Fibroblast of skin of abdomen (primary cell): ENCODE measurements at places on chromosomes 16 and 17.

GRCh38 chr17:43856141-43856540 lies 9.2 kb downstream of the CD300LG start:
- DNase-seq: no peak

- no peak for DNase-seq
These were observed 103.6 kb downstream of the SDR42E1 start for GRCh38 chr16:81907681-81908080.

DNA sequence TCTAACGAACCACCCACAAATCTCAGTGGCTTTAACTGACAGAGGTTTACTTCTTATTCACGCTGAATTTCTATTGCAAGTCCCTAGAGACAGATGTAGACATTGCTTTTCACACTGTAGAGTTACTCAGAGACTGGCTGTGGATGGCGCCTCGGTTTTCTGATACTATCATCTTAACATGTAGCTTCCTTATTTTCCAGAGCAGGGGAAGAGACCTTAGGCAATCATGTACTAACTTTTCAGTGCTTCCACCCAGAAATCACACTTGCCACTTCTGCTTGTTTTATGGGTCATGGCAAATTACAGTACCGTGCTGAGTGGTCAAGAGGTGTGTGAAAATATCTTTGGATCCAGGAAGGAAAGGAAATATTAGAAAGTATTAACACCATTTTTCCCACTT lies 65.4 kb downstream of the MAF start:
- no peak for DNase-seq

- no peak for DNase-seq
These were observed 36.3 kb upstream of the CBX4 start for GRCh38 chr17:79875511-79875910.

DNA sequence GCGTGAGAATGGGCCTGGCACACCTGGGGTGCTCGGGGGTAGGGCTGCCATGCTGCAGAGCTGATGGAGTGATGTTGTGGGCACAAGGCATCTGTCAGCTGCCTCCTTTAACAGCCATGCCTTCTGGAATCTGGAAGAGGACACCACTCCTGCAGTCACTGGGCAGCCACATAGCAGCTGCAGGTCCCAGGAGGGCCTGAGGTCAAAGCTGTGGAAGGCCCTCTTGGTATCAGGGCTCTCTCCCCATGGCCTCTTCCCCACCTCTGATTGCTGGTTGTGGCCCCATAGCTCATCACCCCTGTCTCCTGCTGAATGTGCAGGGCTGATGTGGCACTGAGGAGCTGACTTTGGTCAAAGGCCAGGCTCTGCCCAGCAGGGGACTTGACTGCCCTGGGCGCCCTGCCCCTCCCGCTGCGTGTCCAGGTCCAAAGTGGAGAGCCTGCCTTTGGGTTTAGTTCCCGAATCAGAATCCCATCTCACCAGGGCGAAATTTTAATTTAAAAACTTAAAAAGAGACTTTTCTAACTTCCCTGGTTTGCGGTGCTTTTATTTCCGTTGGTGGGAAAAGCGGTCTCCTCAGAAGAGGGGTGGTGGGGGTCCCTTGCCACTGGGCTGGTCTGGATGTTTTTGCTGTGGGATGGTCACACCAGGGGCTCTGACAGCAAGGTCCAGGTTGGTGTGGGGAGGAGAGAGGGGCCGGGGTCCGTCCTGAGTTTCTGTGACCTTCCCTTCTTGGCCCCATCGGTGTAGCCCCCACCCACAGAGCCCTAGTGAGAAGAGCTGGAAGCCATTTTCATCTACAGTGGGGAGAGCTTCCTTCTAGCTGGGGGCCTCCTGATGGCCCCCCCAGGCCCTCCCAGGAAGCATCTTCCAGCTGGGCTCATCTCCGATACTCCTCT lies 5.9 kb downstream of the UBALD2 start:
- no peak for DNase-seq

DNA sequence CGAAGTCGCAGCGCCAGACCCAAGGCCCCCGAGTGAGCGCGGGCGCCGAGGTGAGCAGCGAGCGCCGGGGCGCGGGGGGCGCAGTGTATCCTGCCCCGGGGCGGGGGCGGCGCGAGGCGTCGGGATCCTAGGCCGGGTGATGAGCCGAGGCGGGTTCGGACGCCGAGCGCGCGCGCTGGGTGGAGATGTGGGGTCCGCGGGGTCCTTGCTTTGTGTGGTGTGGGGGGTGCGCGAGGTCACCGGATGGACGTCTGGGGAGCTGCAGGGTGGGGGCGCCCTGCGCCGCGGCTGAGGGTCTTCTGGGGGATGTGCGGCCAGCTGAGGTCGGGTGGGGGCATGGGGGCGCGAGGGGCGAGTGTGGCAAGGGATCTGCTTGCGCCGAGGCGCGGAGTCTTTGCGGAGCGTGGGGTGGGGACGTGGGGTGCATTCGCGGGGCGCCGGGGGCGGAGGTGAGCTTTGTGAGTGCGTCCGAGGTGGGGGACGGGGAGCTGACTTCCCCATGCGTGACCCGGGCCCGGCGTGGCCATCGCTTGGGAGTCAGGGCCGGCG lies 560 bp downstream of the RAI1 start:
- no peak for DNase-seq

- DNase-seq: no peak
These were observed 149.7 kb downstream of the SNX29 start for GRCh38 chr16:12126091-12126806.

- peak; percentile 84 for DNase-seq
These were observed 152.2 kb upstream of the TBX2 start for GRCh38 chr17:61247439-61247838.

DNA sequence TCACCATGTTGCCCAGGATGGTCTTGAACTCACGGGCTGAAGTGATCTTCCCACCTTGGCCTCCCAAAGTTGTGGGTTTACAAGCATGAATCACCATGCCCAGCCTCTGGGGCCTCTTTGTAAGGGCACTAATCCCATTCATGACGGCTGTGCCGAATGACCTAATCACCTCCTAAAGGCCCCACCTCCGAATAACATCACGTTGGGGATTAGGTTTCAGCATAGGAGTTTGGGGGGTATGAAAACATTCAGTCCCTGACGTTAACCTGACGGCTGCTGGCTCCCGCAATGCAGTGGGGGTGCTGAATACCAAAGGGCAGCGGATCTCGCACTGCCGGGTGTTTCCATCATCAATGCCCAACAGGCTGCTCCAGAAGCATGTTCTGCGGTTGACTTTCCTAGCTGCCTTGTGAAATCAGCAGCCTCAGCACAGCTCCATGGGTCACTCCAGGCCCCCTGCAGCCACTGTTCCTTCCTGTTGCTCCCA lies 120.8 kb upstream of the SEC14L1 start:
- DNase-seq: peak; percentile 26

GRCh38 chr17:30557916-30558685 lies 80.9 kb downstream of the GOSR1 start:
- DNase-seq: no peak

GRCh38 chr17:79065105-79065670 lies 9.4 kb upstream of the ENGASE start:
- DNase-seq: no peak

- peak; percentile 40 for DNase-seq
These were observed 11.3 kb downstream of the DNAAF1 start for GRCh38 chr16:84156342-84156784.
